ENCODE measurements at places on chromosomes 11 and 22. TPM values are rescaled to one million over a fixed set of nuclear protein-coding genes. Genes with fewer than 3 reads are reported as not detected.

Gene OR8G1
- not detected for total RNA-seq

Gene SAA4
- total RNA-seq: not detected

Gene RBMXL2
- not detected for total RNA-seq

Gene ZBTB16
- total RNA-seq: 11.0 TPM

Gene MS4A10
- total RNA-seq: not detected

Gene BTBD18
- total RNA-seq: not detected

Gene RAC2
- 1,005 TPM for total RNA-seq

- DNase-seq: no peak
Measured at GRCh38 chr11:9285850-9286587, 20.9 kb upstream of the DENND5A start.

DNA sequence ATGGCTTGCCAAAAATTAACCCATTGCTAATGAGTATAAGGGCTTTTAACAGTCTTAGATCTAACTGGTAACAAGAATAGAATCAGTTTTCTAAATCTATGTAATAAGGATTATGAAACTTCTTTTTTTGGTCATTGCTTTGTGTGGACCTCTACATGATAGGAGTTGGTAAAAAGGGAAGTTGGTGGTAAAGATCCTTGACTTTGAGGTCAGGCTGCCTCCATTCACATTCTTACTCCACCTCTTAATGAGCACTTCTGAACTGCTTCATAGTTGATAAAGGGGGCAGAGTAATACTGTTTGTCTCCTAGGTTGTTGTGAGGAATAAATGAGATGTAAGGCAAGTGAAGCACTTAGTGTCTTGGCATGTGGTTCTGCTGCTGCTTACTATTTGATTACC lies 10.6 kb downstream of the EIF3M start:
- DNase-seq: no peak

DNA sequence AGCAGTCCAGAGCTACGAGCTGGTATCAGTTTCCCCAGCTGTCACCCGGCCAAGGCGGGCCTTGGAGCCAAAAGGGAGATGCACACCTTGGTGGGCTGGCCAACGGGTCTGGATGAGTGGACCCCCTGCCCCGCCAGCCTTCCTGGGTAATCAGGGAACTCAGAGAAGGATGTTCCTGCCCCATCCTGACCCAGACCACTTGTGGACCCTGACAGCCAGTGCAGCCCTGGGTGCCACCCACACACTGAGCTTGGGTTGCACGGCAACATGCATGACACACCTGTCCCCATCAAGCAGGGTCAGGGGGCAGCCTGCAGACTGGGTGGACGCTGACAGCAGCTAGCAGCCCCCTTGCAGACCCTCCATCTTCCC lies 8.6 kb downstream of the SLC25A1 start:
- DNase-seq: no peak

- no peak for DNase-seq
Measured at GRCh38 chr22:46841522-46841921, 79.1 kb downstream of the TBC1D22A start.

DNA sequence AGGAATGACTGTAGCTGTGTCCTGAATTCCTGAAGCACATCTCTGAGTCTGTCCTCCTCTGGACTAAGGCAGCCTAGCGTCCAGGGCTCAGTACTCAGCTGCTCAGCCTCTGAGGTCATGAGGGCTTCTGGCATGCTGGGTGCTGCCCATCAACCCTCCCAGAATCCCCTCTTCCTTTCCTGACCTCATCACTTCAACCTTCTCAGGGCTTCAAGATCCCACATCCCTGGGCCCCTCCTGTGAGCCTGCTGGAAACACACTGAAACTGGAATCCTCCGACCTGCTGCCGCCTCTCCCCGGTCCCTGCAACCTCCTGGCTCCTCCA lies 803 bp downstream of the KRTAP5-8 start:
- no peak for DNase-seq

DNA sequence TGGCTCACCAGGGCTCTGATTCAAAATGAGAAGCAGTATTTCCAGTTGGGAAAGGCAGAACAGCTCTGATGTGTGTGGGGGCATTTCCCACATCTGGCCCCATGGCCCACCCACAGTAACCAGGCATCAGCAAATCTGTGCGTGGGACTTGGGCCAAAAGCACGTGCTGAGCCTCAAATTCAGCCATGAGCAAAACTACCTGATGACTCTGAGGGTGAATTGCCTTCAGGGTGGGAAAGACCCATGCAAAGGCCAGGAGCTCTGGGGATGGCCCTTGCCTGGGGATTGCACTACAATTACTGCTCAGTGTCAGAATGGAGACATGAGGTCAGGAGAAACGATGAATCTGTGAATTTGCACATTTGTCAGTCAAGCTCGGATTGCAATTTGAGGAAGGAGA lies 20.9 kb downstream of the TP53AIP1 start:
- no peak for DNase-seq

DNA sequence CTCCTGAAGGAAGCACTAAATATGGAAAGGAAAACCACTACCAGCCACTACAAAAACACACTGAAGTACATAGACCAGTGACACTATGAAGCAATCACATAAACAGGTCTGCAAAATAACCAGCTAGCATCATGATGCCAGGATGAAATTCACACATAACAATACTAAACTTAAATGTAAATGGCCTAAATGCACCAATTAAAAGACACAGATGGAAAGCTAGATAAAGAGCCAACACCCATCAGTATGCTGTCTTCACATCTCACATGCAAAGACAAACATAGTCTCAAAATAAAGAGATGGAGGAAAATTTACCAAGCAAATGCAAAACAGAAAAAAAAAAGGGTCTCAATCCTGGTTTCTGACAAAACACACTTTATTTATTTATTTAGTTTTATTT lies 171.7 kb downstream of the TTC28 start:
- DNase-seq: no peak

GRCh38 chr11:45432910-45433309 lies 146.8 kb upstream of the SYT13 start:
- DNase-seq: no peak

- no peak for DNase-seq
Measured at GRCh38 chr11:102448869-102449224, 3.7 kb downstream of the TMEM123 start.

- DNase-seq: no peak
Measured at GRCh38 chr11:26675233-26675928, 46.5 kb downstream of the SLC5A12 start.

GRCh38 chr11:14541192-14541947 lies 21.2 kb upstream of the PSMA1 start:
- no peak for DNase-seq

- DNase-seq: no peak
Measured at GRCh38 chr11:106765469-106766258, 252.6 kb downstream of the GUCY1A2 start.

- DNase-seq: peak; percentile 73
Measured at GRCh38 chr22:50276143-50276542, 6.0 kb upstream of the MAPK11 start.

DNA sequence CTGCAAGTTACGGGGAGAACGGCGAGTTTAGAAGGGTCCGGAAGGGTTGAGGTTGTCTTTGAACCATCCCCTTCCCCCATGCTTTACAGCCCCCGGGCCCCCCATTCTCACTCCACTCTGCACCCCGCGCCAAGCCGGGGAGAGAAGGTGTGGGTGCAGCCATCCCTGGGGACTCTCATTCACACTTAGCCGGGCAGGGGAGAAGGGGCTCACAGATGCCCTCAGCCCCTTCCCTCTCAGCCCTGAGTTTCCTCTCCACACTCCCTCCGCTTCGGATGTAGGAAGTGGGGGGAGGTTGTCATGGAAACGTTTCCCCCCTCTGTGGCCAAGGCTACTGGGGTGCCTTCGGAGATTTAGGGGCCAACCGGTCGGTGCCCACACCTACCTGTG lies 334 bp downstream of the CADM1 start:
- no peak for DNase-seq

Measured in activated CD4-positive, alpha-beta memory T cell treated with anti-CD3 and anti-CD28 coated beads, Interleukin-2, amount 10 ng/mL, durations not matched to agents 7 days and 5 days (primary cell).